ENCODE measurements at places on chromosomes 12 and 14.

DNA sequence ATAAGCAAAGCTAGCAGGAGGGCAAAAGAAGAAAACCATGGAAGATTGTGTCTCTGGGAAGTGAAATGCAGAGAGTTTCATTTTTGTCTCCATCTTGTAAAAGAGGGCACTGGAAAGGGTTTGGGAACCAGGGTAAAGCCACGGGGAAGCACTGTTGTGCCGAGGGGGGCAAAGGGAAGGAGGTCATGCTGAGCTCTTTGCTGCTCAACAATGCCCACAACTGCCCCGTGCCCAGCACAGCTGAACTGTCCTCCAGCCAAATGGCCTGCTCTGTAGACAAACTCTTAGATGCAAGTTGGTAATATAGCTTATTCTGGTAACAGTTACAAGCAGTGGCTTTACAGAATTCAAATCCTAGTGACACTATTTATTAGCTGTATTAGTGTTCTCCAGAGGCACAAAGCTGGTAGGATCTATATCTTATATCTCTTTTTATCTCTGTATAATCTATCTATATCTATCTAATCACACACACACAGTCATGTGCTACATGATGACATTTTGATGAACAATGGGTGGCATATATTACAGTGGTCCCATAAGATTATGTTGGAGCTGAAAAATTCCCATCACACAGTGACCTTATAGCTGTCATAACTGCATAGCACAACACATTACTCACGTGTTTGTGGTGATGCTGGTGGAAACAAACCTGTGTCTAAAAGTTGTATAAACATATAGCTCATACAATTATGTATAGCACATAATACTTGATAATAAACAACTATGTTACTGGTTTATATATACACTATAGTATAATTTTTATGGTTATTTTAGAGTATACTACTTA is 203.4 kb upstream of the DDHD1 start:
- no peak for DNase-seq

DNA sequence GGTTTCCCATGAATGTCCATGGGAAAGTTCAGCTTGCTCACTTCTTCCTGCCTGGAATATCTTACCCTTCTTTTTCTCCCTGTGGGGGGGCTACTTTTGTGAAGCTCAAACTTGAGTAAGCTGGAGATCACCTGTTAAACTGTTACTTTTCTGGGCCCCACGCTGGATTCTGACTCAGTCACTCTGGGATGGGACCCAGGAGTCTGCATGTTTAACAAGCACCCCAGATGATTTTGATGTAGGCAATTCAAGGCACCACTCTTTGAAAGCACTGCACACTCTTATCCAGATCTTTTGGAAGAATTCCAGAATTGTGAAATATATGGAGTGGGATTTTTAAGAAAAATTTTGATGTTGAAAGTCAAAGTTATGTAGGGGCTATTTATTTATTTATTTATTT is 46.3 kb upstream of the IGF1 start:
- DNase-seq, result no peak

DNA sequence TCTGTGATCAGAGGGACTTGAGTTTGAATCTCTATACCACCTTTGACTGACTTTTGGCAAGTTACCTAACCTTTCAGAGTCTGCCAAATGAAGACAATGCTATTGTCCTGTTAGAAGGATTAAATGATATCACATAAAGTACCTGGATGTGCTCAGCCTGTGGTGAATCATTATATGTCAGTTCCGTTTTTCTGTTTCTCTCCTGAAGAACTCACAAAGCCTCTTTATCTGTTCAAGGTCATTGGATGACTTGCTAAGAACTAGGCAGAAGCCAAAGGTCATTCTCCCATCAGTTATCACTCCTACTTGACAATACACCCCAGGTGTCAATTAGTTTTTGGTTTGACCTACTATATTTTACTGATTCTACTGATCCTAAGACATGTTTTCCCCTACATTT is 174.6 kb downstream of the CACNA1C start:
- DNase-seq, result no peak

GRCh38 chr12:25904442-25904841 is 54.0 kb upstream of the RASSF8 start:
- DNase-seq, result no peak

DNA sequence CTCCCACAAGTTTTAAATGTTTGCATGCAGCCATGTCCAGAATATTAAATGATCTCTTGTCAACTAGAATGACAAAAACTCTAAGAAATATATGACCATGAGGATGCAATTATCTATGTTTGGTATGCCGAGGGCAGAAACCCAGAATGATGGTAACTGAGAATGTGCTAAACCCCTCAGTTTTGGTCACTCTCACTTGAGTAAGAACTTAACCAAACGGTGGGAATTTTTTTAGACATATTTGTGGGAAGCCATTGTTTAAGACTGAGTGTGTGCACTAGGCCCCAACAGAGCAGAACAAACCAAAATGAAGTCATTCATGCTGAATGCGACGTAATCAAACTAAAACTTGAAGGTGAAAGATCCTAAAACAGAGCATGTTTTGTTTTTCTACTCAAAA is 1927.9 kb upstream of the SEL1L start:
- no peak for DNase-seq

- DNase-seq, result peak; percentile 62
Measured at GRCh38 chr14:57066887-57067513, 201.7 kb downstream of the EXOC5 start.

DNA sequence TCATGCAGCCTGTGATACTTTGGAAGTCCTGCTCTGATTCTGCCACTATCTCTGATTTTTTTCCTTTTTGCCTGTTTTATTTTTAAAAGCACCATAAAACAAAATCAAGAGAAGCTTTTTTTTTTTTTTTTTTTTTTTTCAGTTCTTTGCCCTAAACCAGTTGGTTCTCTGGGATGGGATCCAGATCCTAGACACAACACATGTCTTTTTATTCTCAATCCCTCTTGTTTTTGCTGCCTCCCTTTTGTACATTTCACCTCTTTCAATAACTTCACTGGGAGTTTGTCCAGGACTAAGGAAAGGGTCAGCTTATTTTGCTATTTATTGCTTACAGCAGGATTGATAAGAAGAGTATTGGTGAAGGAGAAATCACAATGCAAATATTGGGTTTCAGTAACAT is 139.4 kb downstream of the GRIP1 start:
- DNase-seq, result no peak

- no peak for DNase-seq
Measured at GRCh38 chr12:26740991-26741390, 92.0 kb downstream of the ITPR2 start.

- no peak for DNase-seq
Measured at GRCh38 chr14:81418057-81418790, 18.1 kb upstream of the STON2 start.

- peak; percentile 26 for DNase-seq
Measured at GRCh38 chr14:91893007-91893406, 25.7 kb upstream of the TC2N start.

- DNase-seq, result no peak
Measured at GRCh38 chr14:103020271-103021170, 36.8 kb downstream of the CDC42BPB start.

Measured in NCI-H1092 treated with DMSO at 0.1 percent for 48 hours (cell line).